Activated CD4-positive, alpha-beta T cell treated with anti-CD3 and anti-CD28 coated beads for 48 hours (primary cell): ENCODE measurements at places on chromosomes 12 and 14.

GRCh38 chr12:122207391-122207790 is 3.9 kb downstream of the B3GNT4 start:
- no peak for DNase-seq

GRCh38 chr12:120892265-120892664 is 11.9 kb downstream of the SPPL3 start:
- DNase-seq, result no peak

DNA sequence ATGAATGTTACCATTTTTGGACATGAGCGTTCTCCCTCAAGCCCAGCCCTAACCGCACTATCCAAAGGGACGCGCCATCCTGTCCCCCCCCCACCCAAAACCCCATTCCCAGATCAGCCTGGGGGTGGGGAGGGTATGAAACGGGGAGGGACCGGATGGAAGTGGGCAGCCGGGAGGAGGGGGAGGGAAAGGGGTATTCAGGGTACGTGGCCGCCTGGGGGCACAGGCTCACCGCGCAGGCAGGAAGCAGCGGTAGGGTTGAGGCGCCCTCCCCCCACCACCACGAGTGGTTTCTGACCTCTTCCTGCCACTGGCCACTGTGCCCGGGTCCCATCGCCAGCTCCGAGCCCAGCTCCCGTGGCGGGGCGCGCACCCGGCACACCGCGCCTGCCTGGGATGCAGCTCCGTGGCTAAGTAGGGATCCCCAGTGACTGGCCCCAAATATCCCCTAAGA is 1.4 kb downstream of the ACTN1 start:
- peak; percentile 62 for DNase-seq

GRCh38 chr12:915090-915489 is 34.4 kb downstream of the RAD52 start:
- no peak for DNase-seq

DNA sequence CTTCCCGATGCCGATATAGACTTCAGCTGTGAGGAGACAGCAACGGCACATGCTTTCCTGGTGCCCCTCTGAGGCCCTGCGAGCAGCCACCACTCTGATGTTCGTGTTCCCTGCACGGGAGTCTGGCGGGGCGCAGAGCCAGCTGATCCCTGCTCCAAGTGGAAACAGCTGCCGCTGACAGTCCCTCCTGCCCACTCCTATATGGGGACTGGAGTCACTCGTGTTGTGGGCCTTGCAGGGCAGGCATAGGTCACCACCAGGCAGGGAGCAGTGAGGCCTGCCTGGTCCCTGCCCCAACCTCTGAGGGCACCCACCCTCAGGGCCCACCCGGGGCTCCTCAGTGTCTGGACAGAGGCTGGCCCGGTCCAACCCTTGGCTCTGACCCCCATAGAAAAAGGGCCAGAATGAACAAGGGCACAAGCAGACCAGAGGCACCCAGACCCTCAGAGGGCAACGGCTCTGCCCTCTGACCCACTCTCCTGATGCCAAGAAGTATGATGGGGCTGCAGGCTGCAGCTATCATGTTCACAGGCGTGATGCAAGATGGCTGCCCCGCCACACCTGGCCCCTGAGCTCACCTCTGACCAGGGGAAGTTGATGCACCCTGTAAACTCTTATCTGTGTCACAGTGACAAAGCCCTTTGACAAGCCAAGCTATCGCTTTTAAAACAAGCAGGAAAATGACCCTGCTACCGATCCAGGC is 181.6 kb downstream of the CALM1 start:
- no peak for DNase-seq

- no peak for DNase-seq
Observed at GRCh38 chr12:77553976-77554619, 276.6 kb upstream of the NAV3 start.

DNA sequence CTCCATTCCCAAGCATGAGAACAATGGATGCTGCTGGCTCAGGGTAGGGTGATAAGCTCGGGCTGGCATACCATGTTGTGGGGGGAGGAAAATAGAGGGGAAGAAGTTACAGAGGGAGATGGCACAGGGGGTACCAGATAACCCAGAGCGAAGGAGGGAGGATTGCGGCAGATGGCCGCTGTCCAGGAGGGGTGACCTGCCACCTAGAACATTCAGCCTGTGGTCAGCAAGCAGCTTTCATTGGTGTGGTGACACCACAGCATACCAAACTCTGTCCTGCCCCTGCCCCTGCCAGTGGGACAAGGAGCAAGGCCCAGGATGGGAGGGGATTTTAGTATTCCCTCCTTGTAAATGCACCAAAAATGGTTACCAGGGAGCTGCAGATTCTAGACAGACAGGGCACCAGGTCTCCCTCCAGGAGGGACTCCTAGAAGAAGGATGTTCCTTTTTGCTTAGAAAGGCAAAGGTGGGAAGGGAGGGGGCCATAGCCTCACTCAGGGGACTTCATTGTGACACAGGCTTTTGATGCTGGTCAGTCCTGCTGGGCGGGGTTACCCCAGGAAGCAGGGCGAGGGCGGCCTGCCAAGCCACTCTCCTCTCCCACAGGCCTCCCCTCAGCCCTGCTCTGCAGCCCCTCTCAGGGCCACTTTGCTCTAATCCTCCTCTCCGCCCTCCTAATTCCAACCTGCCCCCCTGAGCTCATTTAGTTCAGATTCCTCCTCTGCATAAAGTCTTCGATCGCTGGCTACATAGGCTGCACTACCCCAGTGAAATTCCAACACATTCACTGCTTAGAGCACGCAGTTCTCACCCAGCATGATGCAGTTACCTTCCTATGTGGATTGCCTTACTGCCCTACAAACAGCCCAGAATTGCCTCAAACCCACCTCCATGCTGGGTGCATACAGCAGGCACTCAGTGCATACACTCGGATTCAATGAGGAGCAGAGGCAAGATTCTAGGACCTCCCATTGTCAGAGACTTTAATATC is 36.0 kb upstream of the PLEKHG6 start:
- DNase-seq, result no peak
